ENCODE measurements at places on chromosomes 2 and 18. TPM values are rescaled to one million over a fixed set of nuclear protein-coding genes. Genes with fewer than 3 reads are reported as not detected.

- no peak for DNase-seq
Observed at GRCh38 chr2:37026050-37026449, 58.1 kb downstream of the HEATR5B start.

GRCh38 chr2:171432969-171433762 lies 624 bp downstream of the METTL8 start:
- DNase-seq, result no peak

GRCh38 chr2:212913640-212914306 lies 237.6 kb downstream of the IKZF2 start:
- DNase-seq, result no peak

DNA sequence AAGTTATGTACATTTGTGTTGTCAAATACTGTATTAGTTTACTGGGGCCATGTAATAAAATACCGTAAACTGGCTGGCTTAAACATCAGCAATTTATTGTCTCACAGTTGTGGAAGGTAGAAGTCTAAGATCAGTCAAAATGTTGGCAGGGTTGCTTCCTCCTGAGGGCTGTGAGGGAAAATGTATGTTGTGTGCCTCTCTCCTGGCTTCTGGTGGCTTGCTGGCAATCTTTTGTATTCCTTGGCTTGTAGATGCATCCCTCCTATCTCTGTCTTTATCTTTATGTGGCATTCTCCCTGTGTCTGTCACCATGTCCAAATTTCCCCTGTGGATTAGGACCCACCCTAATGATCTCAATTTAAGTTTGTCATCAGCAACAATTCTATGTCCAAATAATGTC lies 37.0 kb upstream of the SLC30A6 start:
- no peak for DNase-seq

GRCh38 chr2:148794558-148794957 lies 80.5 kb upstream of the KIF5C start:
- DNase-seq, result no peak

DNA sequence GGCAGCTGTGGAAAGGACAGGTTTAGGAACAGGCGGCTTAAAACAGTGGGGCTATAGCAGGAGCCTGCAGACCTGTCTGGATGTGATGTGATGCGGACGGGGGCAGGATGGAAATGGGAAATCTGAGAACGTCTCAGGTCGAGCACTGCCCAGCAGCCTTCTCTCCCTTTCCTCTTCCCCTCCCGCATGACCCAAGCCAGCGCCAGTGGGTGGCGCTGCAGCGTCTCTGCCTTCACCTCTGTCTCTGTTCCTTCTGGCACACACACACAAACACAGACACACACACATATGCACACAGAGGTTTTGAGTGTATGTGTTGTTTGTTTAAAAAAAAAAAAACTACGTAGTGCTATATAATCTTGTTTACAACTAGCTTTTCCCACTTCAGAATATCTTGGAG lies 82.0 kb upstream of the SLC66A3 start:
- no peak for DNase-seq

GRCh38 chr2:68698567-68699377 lies 35.8 kb upstream of the ARHGAP25 start:
- DNase-seq, result no peak

- no peak for DNase-seq
Observed at GRCh38 chr2:235131334-235132305, 179.8 kb downstream of the SH3BP4 start.

DNA sequence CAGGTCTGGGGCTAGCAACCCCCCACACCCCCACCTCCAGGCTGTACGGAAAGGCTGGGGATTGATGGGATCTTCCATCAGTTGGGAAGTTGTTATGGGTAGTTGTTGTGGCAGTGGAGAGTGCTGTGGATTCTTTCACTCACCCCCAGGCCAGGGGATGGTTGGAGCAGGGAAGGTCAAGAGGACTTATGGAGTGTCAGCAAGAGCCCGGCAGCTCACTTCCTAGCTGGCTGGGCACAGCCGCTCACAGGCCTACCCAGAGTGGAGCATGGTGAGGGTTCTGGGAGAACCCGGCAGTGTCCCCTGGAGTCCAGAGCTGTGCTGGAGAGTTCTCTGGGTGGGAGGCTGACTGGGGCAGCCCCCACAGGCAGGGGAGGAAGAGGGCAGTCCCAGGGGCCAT lies 122.2 kb downstream of the MSH2 start:
- no peak for DNase-seq

GRCh38 chr18:68969027-68969426 lies 171.1 kb downstream of the CCDC102B start:
- DNase-seq, result no peak

DNA sequence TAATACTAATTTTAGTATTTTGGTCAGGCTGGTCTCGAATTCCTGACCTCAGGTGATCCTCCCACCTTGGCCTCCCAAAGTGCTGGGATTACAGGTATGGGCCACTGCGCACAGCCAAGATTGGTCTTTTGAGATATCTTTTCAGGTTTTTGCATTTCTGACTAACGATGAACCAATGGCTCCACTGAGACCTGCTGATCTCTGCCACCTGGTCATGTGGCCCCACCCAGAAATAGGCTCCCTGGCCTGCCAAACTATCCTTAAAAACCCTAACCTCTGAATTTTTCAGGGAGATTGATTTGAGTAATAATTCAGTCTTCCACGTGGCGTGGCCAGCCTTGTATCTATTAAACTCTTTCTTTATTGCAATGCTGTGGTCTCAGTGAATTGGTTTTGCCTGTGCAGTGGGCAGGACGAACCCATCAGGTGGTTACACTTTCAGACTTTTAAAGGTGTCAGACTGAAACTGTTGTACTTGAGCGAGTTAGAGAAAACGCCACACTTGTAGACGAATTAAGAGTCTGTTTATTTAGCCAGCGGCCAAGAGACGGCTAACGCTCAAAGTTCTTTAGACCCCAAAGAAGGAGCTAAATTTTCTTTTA lies 85.8 kb upstream of the MSH6 start:
- DNase-seq, result no peak

DNA sequence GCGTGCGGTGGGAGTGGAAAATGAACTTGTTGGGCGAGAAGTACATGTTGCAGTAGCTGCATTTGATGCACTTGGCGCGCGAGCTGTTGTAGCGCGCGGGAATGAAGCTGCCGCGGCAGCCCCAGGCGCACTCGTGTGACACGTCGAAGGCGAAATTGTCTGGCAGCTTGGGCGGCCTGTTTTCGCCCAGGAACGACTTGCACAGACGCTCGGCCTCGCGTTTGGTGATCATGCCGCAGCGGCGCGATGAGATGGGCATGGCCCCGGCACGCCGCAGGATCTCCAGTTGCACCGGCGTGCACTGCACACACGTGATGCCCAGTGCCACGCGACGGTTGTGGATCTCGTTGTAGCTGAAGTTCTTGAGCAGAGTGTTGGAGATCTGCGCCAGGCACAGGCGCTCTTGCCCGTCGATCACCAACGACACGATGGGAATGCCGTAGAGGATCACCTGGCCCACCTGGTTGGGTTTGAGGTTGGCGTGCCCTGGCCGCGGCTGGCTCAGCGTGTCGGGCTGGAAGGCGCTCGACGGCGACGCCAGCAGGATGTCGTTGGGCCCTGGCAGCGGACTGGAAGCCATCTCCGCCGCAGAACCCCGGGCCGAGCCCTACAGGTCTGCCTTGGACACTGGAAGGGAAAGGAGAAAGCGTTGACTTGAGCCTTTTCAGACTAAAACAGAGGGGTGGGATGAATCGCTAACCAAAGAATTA lies 2.7 kb downstream of the SKOR2 start:
- DNase-seq, result no peak

DNA sequence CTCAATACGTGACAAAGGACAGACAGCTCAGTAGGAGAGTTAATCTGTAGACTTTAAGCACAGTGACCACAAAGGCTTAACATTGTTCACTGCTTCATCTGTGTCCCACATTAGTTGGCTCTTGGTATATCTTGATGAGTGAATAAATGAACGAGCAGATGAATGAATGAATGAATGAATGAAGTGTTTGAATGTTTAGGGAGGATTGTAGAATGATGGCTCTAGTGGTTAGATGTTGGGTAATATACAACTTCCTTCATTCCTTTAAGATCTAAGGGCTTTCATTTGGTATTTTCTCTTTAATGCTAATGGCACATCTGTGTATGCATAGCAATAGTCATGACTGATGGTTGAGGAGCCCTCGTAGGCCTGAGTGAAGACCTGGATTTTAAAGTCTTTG lies 40.5 kb downstream of the ZNF407 start:
- no peak for DNase-seq

DNA sequence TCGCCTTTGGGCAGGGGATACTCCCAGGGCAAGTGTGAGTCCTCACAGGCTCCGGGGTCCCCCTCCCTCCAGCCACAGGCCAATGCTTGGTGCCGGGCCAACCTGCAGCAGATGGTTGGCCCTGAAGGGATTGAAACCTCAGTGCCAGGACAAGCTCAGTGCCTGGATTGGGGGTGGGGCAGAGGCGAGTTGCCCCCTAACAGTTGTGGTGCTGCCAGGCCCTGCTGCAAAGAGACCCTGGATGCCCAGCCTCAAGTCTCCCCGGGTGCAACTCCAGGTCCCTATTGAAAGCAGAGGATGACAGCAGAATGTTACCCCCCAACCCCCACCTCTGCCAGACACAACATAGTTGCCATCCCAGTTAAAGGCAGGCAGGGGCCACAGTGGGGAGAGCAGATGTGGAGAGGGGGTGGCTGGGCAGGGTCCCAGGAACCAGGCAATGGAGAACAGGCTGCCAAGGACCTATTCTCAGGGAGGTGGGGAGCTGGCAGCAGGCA lies 9.5 kb upstream of the RNF103 start:
- no peak for DNase-seq

GRCh38 chr2:235917506-235917905 lies 250.7 kb downstream of the GBX2 start:
- DNase-seq, result no peak

- no peak for DNase-seq
Observed at GRCh38 chr2:223075301-223076270, 23.6 kb downstream of the KCNE4 start.

DNA sequence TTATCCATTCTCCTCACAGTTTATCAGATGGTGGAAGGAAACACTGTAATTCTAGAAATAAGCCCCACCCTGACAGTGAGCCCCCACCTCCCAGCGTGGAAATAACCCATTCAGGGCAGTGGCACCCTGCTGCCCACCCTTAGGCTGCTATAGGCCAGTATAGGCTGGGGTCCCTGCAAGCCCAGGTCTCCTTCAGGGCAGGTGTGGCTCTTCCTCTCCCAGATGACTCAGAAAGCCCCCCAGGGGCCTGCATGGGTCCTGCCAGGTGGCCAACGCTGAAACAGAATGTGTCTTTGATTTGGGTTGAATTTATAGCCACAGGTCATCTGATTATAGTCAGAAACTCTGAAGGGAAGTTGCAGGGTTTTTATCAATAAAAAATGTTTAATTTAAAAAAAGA lies 136.4 kb downstream of the SH3RF3 start:
- no peak for DNase-seq

GRCh38 chr2:197932374-197932773 lies 128.0 kb downstream of the PLCL1 start:
- no peak for DNase-seq

DNA sequence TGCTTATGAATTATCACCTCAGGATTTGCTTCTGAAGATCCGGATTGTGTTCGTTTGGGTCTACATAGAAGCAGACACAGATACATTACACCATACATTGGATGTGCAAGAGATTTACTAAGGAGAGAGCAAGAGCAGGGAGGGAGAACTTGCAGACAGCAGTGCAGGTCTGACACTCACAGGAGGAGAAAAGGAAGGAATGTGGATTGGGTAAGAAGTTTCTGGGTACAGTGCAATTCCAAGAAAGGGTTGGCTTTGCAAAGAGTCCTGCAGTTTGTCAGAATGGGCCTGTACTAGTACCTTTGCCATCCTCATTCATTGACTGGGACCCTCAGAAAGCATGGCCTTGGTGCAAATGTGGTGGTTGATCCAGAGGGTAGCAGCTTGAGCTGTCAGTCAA lies 4.8 kb upstream of the THOC1 start:
- DNase-seq, result no peak

GRCh38 chr2:144935736-144936135 lies 415.8 kb upstream of the ZEB2 start:
- DNase-seq, result no peak

DNA sequence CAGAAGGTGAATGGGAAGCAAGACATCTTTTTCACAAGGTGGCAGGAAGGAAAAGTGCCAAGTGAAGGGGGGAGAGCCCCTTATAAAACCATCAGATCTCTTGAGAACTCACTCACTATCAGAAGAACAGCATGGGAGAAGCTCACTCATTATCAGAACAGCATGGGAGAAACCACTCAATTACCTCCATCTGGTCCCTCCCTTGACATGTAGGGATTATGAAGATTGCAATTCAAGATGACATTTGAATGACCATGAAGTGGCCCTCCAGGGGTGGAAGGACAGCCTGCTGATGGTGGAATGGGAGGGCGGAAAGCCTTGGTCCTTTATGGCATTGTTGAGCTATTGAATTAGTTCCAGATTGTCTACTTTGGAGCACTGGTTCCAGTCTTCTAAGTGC lies 413.0 kb upstream of the MEX3C start:
- no peak for DNase-seq

GRCh38 chr2:147500229-147500628 lies 344.6 kb upstream of the ACVR2A start:
- DNase-seq, result no peak

DNA sequence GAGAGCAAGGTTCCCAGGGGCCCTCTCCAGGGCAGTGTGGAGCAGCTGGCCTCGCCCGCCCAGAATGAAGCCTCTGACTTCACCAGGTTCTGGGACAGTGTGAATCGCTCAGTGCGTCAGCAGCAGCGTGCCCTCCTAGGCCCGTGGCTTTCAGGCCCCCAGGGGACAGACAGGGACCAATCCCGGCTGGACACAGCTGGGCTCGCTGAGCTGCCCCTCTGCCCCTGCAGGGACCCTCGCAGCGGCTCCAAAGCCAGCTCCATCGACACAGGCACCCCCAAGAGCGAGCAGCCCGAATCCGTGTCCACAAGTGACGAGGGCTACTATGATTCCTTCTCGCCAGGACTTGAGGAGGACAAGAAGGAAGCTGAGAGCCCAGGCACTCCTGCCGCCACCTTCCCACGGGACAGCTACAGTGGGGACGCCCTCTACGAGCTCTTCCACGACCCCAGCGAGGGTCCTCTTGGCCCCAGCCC lies 7.6 kb downstream of the AMER3 start:
- DNase-seq, result no peak

GRCh38 chr2:193818801-193819499 lies 1624.2 kb upstream of the TMEFF2 start:
- DNase-seq, result no peak

RNF152 gene
- 0.02 TPM for total RNA-seq

ATG4B gene
- 92.6 TPM for total RNA-seq

IL37 gene
- not detected for total RNA-seq

PROM2 gene
- total RNA-seq, result 0.12 TPM

EGR4 gene
- not detected for total RNA-seq

CNDP1 gene
- 0.33 TPM for total RNA-seq

LPIN2 gene
- 21.8 TPM for total RNA-seq

AFG3L2 gene
- 49.9 TPM for total RNA-seq

RSAD2 gene
- 0.67 TPM for total RNA-seq

DNAJB2 gene
- total RNA-seq, result 71.1 TPM

TEX44 gene
- not detected for total RNA-seq

ORMDL1 gene
- total RNA-seq, result 92.6 TPM

SPC25 gene
- 0.18 TPM for total RNA-seq

RGPD4 gene
- total RNA-seq, result 0.07 TPM

GNAL gene
- 0.22 TPM for total RNA-seq

C2orf81 gene
- 5.5 TPM for total RNA-seq

TSPYL6 gene
- total RNA-seq, result not detected

NEB gene
- total RNA-seq, result 1.2 TPM

AGXT gene
- not detected for total RNA-seq

ATP6V1B1 gene
- total RNA-seq, result not detected

SIX2 gene
- total RNA-seq, result not detected

ANTXR1 gene
- not detected for total RNA-seq

EFHD1 gene
- not detected for total RNA-seq
